ENCODE measurements at places on chromosomes 2 and 18.

DNA sequence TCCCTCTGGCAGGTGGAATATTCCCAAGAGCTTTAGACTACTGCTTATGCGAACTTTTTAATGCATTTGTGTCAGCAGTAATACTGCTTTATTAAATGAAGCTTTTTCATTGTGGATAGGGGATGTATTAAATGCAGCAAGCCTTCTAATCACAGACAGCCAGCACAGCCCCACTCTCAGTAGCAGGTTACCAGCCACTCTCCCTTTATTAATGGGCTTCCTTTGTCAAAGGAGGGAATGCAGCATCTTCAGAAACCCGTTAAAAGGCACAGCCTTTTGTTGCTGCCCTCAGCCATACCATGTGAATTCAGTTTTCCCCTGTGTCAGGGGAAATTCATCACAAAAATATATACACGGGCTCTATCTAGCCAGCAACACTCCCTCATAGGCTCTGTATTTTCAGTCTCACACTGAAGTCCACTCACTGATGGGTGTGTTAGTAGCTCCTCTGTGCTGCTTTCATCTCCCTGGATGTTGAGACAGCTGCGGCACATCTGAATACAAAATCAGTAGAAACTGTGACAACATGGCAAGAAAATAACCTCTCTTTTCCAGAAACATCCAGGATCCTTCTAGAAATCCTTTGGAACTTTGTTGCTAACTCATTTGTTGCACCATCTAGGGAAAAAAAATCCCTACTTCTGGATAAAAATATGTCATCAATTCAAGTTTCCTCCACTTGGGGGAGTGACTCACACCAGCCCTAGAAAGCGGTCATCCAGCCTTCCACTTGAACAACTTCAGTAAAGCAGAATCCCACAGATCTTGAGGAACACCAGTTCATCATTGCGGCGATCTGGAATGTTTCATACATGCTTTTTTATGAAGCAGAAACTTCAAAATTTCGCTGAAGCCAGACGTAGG lies 48.4 kb downstream of the LRRTM1 start:
- H3K27me3 ChIP-seq, result no peaks in the 10 kb centered on the region
- peaks cover 9% of the 10 kb centered on the region for H3K4me1 ChIP-seq
- no peak overlapping the region for H3K27ac ChIP-seq
- DNase-seq, result peak; percentile 13

GRCh38 chr18:74692367-74693013 lies 94.8 kb downstream of the ZNF407 start:
- peaks cover 9% of the 10 kb centered on the region for H3K4me1 ChIP-seq
- no peak overlapping the region for H3K27ac ChIP-seq
- no peak overlapping the region for H3K4me3 ChIP-seq
- no peaks in the 10 kb centered on the region for H3K36me3 ChIP-seq

DNA sequence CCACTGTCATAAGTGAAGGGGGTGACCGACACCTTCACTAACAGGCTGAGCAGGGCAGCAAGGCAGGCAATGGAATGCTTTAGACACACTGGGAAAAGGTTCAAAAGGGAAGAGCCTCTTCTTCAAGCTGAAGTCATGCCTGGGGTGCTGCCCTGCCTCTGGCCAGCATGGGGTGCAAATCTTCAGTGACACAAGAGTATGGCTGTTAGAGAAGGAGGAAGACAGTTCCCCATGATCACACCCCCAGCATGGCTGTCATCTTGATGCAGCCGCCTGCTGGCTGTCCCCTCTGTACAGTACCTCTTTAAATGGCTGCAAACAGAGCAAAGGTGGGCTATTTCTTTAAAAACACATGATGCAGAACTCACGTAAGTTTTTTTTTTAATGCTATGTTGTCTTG lies 71.9 kb downstream of the INPP4A start:
- H3K36me3 ChIP-seq, result 0 out of 2 replicates have a peak, but pooled peaks cover 6% of the 10 kb centered on the region
- peaks cover 18% of the 10 kb centered on the region for H3K4me1 ChIP-seq
- H3K27ac ChIP-seq, result no peak overlapping the region
- H3K4me3 ChIP-seq, result no peak overlapping the region
- no peak for DNase-seq
- H3K27me3 ChIP-seq, result no peaks in the 10 kb centered on the region

GRCh38 chr18:26436176-26437051 lies 111.9 kb downstream of the KCTD1 start:
- H3K4me1 ChIP-seq, result peaks cover 10% of the 10 kb centered on the region
- no peak overlapping the region for H3K27ac ChIP-seq
- DNase-seq, result no peak
- no peak overlapping the region for H3K4me3 ChIP-seq

DNA sequence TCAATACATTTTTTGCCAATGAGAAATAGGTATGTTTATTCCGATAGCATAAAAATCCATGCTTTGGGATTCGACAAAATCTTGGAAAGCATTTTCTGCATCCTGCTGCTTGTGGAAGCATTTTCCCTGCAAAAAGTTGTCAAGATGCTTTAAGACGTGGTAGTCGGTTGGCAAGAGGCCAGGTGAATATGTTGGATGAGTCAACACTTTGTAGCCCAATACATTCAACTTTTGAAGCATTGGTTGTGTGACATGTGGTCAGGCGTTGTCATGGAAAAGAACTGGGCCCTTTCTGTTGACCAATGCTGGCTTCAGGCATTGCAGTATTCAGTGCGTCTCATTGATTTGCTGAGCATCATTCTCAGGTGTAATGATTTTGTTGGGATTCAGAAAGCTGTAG lies 764.5 kb downstream of the TRIB2 start:
- DNase-seq, result no peak
- peaks cover 5% of the 10 kb centered on the region for H3K4me1 ChIP-seq
- H3K27me3 ChIP-seq, result no peaks in the 10 kb centered on the region

DNA sequence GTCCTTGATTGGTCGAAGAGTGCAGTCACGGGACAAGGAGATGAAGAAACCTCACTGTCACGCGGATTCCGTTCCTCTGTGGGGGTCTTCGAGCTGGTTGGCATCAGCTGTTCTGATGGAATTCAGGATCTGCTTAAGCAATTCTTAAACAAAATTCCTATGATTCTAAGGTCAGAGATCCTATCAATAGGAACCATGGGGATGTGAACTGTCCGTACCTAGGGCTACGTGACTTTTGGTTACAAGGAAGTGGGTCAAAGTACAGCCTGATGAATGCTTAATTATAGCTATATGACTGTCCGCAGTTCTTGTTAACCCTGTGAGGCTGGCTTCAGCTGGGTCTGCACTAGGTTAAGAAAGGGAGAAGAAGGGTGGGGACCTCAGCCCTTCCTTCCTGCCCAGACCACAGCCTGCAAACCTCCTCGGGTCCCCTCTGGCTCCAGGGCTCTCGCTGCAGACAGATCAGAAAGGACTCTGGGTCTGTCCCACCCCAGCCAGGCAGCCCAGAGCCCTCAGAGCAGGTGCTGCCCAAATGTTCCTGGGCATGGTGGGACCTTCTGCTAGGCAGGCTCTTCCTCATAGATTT lies 44.2 kb upstream of the TAF1B start:
- H3K4me1 ChIP-seq, result peaks cover 19% of the 10 kb centered on the region
- no peaks in the 10 kb centered on the region for H3K27me3 ChIP-seq
- no peak for DNase-seq
- no peak overlapping the region for H3K27ac ChIP-seq

- H3K27ac ChIP-seq, result no peak overlapping the region
- peaks cover 16% of the 10 kb centered on the region for H3K4me1 ChIP-seq
- H3K36me3 ChIP-seq, result no peaks in the 10 kb centered on the region
- DNase-seq, result no peak
Observed at GRCh38 chr18:54824761-54825160, 3.5 kb upstream of the RAB27B start.

- H3K27ac ChIP-seq, result no peak overlapping the region
- H3K36me3 ChIP-seq, result 0 out of 2 replicates have a peak, but pooled peaks cover 2% of the 10 kb centered on the region
- no peaks in the 10 kb centered on the region for H3K27me3 ChIP-seq
- DNase-seq, result no peak
- no peak overlapping the region for H3K4me3 ChIP-seq
- peaks cover 7% of the 10 kb centered on the region for H3K4me1 ChIP-seq
Observed at GRCh38 chr18:61935362-61935761, 42.6 kb upstream of the RNF152 start.

GRCh38 chr2:149059822-149060221 lies 21.3 kb downstream of the LYPD6B start:
- no peak for DNase-seq
- H3K36me3 ChIP-seq, result no peaks in the 10 kb centered on the region
- no peak overlapping the region for H3K27ac ChIP-seq
- peaks cover 12% of the 10 kb centered on the region for H3K4me1 ChIP-seq

All from WTC11 (cell line).